Germinal center (tissue), 1 donor: ENCODE measurements at places on chromosomes 5 and 9.

DNA sequence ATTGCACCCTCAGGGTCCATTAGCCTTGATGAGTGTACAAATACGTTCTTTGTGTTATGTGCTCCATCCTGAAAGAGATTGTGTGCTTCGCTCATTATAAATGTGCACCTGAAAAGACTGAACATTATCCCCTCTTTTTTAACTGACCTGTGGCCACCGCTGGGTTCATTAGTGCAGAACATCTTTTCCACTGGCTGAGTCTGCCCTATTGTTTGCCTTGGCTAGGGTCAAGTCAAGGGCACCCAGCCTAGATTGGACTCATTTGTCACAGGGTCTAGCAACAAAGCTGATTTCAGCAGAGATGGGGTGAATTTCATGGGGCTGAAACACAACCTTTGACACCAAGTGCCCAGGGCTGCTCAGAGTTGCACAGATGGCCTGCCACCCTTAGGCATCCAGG lies 764.1 kb upstream of the ARRDC3 start:
- no peak for DNase-seq

GRCh38 chr5:67216564-67216963 lies 20.0 kb upstream of the CD180 start:
- no peak for DNase-seq

DNA sequence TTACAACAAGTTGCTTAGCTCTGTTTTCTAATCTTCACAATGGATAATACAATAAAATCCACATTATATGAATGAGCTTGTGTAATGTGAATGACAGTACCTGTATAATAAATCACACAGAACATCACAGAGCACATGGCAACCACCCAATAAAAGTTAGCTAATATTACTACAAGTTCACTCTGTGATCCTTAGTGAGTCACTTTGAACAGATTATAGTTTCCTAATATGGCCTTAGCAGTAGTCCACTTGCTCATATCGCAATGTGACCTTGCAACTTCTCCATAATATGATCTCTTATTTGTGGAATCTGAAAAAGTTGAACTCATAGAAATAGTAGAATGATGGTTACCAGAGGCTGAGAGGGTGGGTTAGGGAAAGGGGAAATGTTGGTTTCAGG lies 361.3 kb downstream of the PTPRD start:
- no peak for DNase-seq

DNA sequence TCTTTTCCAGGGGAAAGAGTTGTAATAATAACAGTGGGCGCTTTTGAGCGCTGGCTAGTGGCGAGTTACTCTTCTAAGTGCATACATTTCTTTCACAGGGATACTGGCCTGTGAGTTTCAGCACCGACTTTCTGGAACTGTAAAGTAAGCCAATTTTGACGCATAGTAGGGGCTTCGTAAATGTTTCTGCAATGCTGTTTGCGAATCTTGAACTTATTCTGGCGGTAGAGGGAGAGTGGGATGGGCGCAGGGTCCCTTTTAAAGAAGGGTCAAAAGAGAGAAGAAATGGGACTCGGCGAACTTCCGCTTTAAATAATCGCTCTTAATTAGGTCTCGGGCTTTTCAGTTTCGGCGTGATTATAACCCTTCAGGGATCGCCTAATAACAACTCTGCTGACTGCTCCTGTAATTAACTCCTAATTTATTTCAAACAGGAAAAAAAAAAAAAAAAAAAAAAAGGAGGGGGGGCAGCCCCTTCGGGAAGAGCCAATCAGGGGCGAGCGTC lies 351 bp upstream of the MSX2 start:
- no peak for DNase-seq

GRCh38 chr5:156981481-156981880 lies 18.5 kb upstream of the TIMD4 start:
- DNase-seq = no peak

GRCh38 chr9:132144708-132145365 lies 17.0 kb upstream of the NTNG2 start:
- no peak for DNase-seq

DNA sequence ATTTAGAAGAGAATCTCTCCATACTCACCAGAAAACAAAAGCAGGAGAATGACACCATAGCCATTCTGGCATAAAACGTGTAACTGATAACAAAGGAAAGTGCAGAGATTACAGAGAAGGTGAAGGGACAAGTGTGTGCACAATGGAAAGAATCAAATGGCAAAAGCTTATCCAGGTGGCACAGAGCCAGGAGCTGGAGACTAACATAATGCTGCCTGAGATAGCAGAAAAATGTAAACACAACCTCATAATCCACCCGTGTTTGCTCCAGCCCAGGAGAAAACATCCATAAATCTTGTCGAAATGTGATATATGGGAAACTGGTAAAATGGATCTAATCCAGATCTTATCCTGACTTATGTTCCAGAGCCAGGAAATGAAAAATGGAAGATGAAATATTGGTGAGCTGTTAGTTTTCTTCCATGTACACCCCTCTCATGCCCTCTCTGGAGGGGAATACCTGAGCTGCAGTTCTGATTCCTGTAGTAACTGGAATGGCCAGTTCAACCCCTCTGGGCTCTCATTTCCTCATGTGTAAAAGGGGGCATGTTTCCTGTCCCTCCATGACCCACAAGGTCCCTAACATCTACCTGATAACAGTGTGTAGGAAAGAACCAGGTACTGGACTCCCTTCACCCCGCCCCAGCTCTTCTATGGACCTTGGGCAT lies 212.3 kb upstream of the DAPK1 start:
- DNase-seq = no peak

DNA sequence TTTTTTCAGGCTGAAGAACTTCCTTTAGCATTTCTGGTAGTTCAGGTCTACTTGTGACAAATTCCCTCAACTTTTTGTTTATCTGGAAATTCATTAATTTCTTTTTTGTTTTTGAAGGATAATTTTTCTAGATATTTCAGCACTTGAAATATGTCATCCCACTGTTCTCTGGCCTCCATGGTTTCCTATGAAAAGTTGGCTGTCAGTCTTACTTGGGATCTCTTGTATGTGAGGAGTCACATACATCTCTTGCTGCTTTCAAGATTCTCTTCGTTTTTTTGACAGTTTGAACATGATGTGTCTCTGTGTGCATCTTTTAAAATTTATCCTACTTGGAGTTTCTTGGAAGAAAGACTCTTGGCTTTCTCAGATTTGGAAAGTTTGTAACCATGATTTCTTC lies 79.5 kb downstream of the RIC1 start:
- DNase-seq = no peak

- DNase-seq = no peak
Observed at GRCh38 chr9:131018621-131019020, 9.6 kb downstream of the LAMC3 start.

GRCh38 chr5:1554410-1554967 lies 30.7 kb upstream of the LPCAT1 start:
- no peak for DNase-seq

DNA sequence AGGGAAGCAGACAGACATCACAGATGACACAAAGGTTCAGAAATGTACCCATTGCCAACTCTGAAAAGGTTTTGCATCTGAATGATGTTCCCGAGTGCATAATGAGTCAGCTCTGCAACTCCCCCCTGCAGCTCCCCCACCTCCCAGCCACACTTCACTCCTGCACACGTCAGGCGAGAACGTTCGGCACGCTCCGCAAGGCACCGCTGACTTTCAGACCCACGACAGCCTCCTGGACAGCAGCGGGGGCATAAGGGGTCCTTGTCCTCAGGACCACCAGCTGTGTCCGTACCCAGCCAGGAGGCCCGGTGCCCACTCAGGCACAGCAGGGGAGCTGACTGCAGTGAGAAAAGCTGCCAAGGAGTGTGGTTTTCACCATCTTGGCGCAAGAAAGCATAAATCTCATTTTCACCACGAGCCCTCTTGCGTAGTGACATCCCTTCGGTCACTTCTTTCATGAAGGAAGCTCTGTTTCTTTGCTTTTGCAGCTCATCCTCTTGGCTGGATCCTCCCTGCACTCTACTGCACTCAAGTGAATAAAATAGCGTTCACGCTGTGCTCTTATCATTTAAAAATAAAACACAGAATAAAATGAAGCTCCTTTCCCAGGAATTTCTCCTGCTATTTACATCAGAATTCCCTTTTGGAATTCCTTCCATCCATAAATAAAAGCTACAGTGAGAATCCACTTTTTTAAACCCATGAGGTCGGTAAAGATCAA lies 9.9 kb downstream of the GFPT2 start:
- DNase-seq = no peak

DNA sequence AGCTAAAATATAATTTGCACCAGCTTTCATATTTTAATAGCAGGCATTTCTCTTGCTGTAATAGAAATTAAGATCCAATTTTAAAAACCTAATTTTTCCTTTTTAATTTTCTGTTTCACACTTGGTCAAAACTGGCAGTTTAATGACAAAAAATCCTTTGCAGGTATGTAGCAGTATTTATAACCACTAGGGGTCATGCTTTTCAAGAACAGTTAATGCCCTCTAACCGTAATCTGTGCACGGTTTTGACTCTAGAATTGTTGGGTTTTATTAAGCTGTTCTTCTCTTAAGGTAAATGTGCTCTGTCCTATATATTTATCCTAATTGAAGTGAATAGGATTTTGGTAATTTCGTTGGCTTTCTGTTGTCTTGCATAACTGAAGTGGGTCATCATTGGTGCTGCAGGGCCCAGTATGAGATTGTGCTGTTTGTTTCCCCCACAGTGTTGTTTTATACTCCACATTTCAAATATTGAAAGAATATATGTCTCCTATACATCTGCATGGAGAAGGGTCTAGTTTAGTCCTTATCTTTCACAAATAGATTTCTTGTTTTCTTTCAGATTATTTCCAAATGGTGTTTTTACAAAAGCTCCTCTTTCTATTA lies 107.4 kb downstream of the SCAMP1 start:
- DNase-seq = peak; percentile 40

DNA sequence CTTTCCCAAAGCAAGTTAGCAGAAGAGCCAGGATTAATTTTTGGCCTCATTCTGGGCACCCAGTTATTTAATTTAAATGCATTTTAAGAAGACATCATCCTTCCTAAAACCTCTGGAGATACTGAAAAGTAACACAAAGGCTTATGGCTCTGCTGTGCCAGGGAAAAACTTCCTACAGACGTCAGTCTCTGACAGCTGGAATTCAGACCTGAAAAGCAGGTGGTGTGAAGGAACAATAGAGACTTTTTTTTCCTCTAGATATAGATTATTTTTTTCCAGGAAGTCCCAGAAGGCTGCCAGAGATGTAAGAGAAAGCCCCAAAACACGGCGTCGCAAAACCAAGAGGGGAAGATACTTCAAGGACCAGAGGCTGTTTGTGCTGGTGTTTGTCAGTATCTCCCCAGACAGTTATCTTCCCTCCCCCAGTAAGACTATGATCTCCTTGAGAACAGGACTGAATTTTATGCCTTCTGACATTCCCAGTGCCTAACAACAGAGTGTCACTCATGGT lies 88.7 kb upstream of the RASEF start:
- no peak for DNase-seq
